HEK293T (cell line): ENCODE measurements at places on chromosomes 2 and 18.

GRCh38 chr2:218997731-218998130 is 4.5 kb upstream of the CRYBA2 start:
- DNase-seq: no peak

DNA sequence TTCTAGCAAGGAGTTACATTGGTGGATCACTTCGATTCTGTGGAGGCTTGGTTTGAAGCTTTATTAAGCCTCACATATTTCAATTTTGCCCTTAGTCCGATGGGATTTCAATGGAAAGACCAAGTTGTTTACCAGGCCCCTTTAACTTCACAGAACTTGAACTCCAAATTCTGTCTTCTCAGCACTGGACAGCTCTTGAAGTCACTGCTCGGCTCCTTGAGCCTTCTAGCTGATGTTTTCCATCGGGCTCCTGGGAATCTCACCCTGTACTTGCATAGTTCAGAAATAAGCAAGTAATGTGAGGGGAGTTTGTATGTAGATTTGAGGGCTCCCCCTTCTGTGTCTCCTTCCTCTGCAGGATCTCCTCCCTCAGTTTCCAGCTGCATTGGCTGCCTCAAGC is 15.1 kb downstream of the OXER1 start:
- DNase-seq: peak; percentile 1

GRCh38 chr2:231200805-231201474 is 2.5 kb downstream of the ARMC9 start:
- DNase-seq: no peak

DNA sequence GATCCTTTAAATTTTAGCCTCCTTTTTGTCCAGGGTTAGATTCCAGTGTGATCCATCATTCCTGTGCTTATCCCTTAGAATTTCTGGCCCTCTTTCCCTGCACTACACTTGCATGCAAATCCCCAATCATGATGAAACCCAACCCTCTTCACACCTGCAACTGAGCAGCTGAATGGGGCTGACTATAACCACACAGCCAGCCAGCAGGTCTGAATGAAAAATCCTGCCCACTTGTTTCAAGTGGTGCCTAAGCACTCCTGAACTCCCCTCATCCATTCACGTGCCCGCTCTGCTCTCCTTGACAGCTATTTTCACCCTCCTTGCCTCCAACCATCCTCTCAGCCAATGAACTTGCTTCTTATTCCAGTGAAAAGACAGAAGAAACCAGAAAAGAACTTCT is 80.5 kb upstream of the AFF3 start:
- no peak for DNase-seq

DNA sequence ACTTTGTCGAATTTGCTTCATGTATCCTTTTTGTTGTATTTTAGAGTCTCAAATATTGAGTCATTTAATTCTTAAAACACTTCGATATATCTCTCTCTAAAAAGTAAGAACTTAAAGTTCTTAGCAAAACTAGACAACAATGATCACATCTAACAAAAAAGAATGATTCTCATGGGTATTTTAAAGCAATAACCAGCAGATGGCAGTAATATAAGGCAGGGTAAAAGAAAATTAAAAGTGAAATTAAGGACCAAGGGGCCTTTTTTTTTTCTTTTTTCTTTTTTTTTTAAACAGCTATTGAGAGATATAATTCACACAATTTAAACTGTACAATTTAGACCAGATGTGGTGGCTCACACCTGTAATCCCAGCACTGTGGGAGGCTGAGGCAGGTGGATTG is 9.9 kb upstream of the AOX1 start:
- DNase-seq: no peak

DNA sequence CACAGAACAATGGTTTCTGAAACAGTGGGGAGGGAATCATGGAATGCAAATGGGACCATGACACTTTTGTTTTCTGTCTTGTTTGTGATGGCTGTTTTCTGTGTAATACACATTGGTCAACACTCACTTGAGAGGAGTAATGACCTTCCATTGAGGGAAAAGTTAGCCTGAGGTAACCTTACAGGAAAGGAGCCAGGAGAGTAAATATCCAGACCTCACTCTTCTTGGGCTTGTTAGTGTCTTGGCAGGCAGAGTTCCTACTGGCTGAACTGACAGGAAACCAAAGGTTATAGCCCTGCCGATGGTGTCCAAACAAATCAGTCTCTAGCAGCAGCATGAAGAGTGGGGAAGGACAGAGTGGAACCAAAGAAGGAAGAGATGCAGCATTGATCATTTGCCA is 17.2 kb upstream of the RPRM start:
- DNase-seq: no peak

DNA sequence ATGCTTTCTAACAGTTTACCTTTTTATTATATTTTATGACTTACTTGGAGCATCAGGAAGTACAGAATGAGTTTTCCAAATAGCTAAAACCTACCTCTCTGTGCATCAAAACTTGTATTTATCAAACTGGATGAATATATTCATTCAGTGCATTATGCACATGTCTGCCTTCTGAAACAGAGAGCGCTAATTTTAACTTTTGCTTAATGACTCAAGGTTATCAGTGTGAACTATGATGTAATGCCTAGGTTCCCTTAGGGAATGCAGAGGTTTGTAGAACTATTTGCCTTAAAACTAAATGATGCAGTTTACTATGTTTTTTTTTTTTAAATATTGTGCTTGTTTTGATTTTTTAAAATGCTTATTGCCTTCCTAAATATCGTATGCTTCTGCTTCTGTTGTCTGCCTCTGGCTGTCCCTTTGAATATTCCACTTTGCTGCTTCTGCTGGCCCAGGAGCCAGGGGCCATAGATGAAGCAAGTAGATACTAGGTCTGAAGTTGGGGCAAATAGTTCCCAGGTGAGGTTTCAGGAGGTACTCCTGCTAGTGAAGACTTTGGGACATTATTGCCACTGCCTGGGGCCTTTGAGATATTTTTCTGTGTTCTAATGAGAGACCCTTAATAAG is 16.5 kb downstream of the TMEM178A start:
- no peak for DNase-seq

DNA sequence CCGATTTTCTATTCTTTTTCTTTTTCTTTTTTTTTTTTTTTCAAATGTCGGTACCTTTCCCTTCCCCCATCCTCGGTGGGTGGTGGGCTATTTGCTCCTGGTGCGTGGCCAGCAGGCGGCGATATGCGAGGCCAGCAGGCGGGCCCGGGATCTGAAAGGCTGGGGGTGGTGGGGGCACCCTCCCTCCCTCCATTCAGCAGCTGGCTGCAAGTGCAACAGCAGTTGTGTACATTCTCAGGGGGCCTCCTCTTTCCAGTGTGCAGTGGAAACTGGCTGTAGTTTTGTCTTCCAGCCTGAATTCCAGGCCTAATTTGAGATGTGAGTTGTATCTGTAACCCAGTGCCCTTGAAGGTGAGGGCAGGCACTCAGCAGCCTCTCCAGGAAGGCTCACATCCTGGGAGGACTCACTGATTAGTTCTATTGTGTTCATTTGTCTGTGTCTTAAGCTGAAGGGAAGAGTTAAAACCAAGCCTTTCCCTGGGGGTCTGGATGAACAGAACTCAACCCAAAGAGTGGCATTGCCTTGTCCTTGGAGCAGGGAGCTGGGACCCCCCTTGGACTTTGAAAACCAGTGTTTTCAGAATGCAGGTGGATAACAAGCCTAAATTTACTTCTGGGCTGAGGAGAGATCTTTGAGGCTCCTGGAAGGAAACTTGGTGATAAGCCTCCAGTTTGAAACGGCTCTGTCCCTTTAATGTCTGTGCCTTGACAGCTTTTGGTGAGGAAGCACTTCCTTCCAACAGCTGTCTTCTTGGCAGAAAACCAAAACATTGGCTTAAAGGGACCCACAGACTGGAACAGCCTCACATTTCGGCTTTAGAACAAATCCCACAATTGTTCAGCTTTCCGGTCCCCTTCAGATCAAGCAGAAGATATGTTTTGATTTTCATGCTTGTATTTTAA is 3.3 kb downstream of the MYCN start:
- DNase-seq: peak; percentile 62
